T-helper 17 cell (primary cell): ENCODE measurements at places on chromosomes 2 and 18.

DNA sequence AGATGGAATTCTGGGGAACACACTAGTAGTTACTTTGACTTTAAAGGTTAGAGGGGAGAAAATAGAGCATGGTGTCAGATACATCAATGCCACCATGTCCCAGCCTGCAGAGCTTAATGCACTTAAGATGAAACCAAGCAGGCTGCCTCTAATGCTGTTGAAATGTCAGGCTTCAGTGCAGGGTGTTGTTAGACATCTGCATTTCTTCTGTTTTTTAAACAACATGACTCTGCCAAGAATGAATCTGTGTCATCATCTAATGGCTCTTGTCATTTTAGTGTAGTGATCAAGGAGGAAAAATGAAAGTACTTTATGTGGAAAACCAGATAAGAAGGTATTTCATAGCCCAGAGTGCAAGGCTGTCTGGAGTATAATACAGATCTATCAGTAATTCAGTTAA is 29.9 kb downstream of the LYPD1 start:
- no peak for DNase-seq

DNA sequence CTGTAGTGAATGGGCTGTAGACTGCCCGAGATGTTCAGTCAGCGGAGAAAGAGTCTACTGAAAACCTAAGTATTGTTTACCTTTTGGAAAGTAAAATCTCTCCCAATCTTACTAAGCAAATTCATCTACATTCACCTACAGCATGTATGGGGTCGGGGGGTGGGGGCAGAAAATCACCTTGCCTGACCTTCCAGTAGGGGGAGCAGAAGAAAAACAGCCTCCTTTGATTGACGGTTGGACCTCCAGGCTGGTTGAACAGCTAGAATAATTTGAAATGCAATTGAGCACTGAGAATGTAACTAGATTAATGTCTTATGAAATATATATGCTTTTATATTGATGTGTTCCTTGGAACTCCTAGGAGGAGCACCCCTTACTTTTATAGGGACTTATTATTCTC is 10.0 kb downstream of the LRATD1 start:
- DNase-seq: no peak

GRCh38 chr2:221775096-221775495 is 203.0 kb upstream of the EPHA4 start:
- no peak for DNase-seq

GRCh38 chr2:50309503-50309902 is 722.4 kb downstream of the NRXN1 start:
- no peak for DNase-seq

DNA sequence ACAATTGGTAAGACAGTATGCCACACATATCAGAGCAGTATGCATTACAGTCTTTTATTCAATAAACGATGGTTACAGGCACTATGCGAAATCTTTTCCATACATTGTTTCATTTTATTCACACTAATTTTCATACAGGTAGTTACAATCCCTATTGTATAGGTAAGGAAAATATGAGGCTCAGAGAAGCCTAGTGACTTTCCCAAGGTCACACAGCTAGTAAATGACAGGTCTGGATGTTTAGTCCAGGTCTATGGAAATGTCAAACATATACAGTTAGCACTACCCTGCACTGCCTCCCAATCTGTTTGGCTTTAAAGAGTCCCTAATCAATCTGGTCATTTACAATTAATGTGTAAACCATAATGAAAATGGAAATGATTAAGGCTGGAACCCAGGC is 372.2 kb downstream of the MTX2 start:
- DNase-seq: no peak

DNA sequence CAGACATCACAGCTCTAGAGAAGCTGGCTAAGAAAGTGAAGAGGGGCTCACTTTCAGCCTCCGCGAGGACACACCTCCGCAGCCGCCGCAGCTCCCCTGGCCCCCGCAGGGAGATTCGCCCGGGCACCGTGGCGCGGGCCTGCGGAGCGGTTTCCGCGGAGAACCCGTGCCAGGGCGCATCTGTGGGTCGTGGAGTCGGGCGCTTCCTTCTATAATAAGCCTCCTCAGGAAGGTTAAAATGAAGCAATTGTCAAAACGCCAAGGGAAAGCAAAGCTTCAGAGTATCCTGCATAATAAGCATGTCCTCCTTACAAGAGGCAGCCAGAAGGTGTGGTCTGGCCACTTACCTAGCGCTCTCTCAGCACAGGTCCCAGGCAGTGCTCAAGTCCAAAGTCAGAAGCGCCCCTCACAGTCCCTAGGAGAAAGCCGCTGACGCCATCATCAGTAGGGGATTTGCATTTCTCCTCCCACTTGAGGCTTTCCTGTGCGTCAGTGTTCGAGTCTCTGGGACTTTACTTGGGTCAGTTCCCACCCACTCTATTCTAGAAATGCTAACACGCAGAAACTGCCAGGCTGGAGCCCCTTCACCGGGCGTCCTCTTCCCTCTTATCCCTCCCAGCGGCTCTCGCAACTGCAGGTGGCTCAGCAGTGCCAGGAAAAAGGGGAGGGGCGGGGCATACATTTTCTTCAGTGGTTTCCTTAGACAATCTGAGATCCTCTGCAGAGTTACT is at the start of gene STAT4:
TSS of gene STAT4 (minus strand) at position 395 of the 731 bp plus-strand sequence. CDS start 2,791 bp downstream, outside the sequence.
- peak; percentile 72 for DNase-seq

DNA sequence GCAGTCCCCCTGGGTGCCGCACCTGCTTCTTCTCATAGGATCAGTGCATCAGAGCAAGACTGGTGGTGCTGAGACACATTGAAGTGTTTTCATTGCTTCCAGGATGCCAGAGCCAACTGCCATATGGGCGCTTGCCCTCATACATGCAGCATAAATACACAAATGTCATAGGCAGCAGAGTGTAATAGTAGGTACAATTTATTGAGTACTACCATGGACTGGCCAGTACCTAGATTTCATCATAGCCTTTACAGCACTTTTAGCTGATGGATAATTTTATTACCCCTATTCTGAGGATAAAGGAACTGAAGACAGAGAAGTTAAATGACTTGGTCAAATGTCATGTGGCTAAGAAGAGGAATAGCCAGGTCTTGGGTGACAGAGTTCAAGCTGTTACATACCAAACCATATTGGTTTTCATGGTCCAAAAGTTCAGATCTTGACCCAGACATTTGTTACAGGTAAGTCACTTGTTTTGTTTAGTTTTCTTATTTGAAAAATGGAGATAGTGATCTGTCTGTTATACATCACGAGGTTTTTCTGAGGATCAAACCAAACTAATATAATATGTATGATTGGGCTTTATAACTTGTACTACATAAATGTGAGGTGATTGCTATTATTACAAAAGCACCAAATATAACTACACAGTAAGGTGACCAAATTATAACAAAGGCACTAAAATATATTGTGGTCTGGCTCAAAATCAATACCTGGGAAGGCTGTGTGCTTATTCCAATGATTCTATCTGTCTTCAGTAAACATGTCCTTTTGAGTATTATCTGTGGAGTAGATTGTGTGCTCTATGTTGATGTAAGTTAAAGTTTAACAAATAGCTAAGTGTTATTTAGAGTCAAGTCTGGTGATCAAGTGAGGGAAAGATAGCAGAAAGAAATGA is 151.9 kb upstream of the CYRIA start:
- no peak for DNase-seq

GRCh38 chr18:31738460-31739407 is 21.9 kb downstream of the SLC25A52 start:
- no peak for DNase-seq

GRCh38 chr2:11630855-11631254 is 39.1 kb downstream of the NTSR2 start:
- no peak for DNase-seq

- DNase-seq: no peak
These were observed 251.8 kb upstream of the DDX18 start for GRCh38 chr2:117562654-117563053.

- DNase-seq: no peak
These were observed 176.3 kb downstream of the ANAPC1 start for GRCh38 chr2:111707700-111708099.

GRCh38 chr2:136113209-136113971 is 4.6 kb downstream of the CXCR4 start:
- DNase-seq: no peak

DNA sequence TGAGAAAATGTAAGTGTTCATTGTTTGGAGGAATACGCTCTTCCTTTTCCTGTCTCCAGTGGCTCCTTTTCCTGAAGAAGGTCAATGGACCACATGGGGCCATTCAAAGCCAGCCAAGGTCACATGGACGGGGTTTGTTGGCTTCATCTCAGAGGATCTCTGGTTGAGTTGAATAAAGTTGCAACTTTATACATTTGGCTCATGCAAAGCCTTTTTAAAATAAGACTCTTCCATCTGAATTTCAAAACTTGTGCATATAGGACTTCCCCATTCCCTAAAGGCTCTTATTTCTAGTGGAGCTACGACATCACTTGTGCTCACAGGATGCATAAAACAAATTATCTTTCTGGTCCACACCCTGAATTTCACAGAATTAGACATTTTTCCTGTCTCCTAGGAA is 235.5 kb downstream of the CMPK2 start:
- DNase-seq: no peak

DNA sequence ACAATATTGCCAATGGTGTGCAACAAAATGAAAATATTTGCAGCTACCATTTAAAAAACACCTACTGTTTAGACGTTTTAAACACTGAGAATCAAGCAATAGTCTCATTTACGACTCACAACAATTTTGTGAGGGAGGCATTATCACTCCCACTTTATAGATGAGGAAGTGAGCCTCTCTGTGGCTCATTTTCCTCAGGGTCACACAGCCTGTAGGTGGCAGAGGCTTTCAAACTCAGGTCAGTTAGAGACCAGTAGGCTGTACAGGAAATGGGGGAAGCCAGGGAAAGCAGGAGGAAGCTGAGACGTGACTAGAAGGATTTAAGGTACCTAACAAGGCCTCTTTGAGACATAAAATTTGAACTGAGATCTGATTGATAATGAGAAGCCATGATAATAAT is 95.0 kb upstream of the ZNF521 start:
- DNase-seq: no peak

DNA sequence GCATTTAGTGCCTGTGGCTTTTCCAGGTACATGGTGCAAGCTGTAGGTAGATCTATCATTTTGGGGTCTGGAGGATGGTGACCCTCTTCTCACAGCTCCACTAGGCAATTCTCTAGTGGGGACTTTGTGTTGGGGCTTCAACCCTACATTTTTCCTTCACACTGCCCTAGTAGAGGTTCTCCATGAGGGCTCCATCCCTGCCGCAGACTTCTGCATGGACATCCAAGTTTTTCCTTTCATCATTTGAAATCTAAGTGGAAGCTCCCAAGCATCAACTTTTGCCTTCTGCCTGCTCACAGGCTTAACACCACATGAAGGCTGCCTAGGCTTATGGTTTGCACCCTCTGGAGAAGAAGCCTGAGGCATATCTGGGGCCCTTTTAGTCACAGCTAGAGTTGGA is 492.7 kb downstream of the PIK3C3 start:
- no peak for DNase-seq

DNA sequence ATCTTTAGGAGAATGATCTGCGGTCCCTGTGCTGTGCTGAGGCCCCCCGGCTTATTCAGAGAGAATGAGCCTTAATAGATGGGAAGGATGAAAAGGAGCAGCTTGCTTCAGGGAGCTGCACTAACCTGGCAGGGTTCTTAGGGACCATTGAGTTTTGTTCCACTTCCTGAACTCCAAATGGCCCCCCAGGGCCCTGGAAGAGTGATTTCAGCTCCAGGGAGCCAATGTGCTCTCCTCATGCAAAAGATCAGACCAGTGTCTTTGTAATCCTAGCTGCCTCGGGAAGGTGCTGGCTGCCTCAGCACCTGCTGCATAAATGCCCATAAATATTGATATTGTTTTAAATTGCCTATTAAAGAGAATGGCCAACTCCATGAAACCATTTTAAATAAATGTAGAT is 210.2 kb downstream of the NCK2 start:
- DNase-seq: no peak

- no peak for DNase-seq
These were observed 5.9 kb upstream of the ANKRD39 start for GRCh38 chr2:96863575-96864342.

- DNase-seq: no peak
These were observed 161.2 kb downstream of the DNAH7 start for GRCh38 chr2:195907474-195907873.

- no peak for DNase-seq
These were observed 225.7 kb downstream of the TMX3 start for GRCh38 chr18:68489013-68489792.

DNA sequence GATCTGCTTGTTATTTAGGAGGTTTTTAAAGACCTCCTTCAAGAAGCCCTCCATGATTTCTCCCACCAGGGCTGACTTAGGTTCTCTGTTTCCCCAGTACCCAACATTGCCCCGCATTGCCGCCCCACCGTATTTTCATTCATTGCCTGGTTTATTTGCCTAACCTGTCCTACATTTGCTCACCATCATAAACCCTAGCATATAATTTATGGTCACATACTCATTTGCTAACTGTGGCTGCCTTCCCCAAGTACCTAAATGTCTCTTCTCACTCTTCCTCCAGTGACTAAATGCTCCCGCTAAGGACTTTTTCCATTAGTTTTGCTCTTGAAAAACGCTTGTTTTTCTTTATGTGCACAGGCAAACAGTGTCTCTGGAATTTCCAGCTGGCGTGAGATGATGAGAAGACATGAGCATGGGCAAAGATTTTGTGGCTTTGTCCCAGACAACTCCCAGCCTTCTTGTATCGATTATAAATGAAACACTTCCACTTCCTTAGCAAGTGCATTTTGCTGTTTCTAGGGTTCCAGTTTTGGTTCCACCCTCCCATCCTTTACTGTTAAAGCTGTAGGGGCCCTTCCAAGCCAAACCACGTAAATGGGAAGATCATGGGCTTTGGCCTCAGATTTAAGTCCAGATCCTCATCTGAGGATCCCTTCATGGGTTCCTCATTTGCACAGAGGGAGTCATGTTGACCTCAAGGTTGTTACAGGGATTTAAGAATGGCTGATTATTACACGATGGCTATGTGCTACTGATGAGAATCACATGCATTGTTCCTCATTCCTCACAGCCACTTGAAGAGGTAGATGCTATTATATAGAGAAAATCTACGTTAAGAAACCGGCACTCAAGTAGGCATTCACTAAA is 21.0 kb upstream of the ARMC9 start:
- DNase-seq: no peak

GRCh38 chr2:99373144-99373543 is 36.0 kb downstream of the EIF5B start:
- DNase-seq: no peak

- DNase-seq: no peak
These were observed 177.8 kb upstream of the PARD3B start for GRCh38 chr2:204367466-204367865.

DNA sequence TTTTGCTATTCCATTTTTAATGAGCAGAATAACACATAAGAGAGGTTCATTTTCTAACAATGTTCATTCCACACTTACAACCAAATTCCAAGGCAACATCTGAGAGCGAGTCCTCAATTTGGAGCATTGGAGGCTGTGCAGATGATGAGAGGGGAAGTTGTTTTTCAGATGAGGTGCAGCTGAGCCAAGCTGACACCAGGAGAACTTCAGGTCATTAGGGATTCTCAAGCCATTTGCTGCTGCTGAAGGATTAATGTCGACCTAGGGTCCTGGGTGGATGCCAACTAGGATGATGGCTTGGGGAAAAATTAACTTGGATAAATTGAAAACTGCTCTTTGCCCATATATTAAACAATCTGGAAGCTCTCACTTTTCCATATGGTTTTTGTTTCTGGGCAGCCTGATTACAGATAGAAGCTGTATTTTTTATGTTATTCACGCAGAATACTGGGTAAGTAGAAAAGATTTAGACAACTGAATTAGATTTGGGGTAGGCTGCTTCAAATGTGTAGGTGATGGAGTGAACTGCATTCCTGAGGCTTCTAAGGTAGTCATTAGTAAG is 206.4 kb upstream of the SLC39A10 start:
- DNase-seq: no peak

- DNase-seq: no peak
These were observed 53.4 kb upstream of the STK17B start for GRCh38 chr2:196224756-196225155.

GRCh38 chr2:215748446-215748845 is 264.9 kb downstream of the MREG start:
- DNase-seq: no peak
